ENCODE measurements at places on chromosomes 1 and 21.

GRCh38 chr1:203871114-203871880 lies 9.9 kb downstream of the SNRPE start:
- DNase-seq = no peak

- DNase-seq = no peak
Measured at GRCh38 chr1:50232336-50232735, 123.6 kb downstream of the ELAVL4 start.

GRCh38 chr1:236511735-236512418 lies 11.9 kb upstream of the LGALS8 start:
- DNase-seq = no peak

GRCh38 chr1:150060260-150060659 lies 7.3 kb upstream of the VPS45 start:
- no peak for DNase-seq

DNA sequence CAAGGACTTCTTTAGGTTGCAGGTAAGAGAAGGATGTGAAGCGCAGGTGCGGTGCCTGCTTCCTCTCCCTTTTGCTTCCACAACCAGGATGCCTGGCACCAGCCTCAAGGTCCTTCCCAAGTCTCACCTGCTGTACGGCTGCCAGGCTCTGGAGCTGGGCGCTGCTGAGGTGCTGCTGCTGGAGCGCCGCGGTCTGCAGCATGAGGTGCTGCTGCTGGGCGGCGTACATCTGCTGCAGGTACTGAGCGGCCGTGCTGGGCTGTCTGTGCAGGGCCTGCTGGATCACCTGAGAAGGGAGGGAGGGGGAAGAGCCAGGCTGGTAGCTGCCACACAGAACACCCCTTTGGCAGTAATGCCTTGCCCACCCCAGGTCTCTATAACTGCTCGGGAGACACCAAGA lies 51.3 kb upstream of the A3GALT2 start:
- no peak for DNase-seq

DNA sequence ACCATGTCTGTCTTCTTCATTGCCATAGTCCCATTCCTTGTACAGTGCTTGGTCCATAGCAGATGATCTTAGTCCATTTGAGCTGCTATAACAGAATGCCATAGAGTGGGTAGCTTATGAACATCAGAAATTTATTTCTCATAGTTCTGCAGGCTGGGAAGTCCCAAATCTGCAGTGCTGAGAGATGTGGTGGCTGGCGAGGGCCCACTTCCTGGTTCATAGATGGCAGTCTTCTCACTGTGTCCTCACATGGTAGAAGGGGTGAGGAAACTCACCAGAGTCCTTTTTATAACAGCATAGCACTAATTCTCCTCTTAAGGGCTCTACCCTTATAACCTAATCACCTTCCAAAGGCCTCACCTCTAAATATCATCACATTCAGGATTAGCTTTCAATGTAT lies 23.1 kb upstream of the RAP1A start:
- DNase-seq = no peak

DNA sequence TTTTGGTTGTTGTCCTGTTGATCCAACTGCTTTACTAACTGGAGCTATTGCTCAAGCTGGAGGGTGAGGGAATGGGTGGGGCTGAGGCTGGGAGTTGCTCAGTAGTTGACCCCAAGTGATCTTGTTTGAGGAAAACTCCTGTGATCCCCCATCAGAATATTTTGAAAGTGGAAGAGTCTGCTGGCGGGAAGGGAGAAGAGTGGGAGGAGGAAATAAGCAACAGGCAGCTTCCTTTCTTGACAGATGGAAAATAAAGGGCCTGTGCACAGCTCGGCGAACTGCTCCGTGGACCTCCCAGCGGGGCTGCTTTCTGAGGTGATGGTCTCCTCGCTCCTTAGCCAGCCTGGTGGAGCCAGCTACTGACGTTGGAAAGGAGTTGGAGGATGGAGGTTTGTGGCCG lies 199.1 kb upstream of the LMO4 start:
- DNase-seq = no peak

GRCh38 chr1:55916481-55916880 lies 662.9 kb downstream of the PLPP3 start:
- DNase-seq = no peak

DNA sequence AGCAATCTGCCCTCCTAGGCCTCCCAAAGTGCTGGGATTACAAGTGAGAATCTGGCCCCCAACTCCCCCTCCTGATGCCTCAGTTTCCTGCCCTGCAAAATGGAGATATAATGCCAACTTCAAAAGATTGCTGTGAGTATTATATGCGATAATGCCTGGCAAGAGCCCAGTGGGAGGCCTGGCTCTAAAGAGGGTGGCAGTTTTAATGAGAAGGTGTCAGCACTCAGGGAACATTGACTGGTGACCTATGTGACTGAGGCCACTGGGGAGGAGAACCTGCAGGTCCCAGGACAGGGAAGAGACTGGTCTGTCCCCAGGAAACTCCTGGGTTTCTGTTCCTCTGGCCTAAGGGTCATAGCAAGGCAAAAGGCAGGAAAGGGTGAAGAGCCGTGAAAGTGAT lies 11.0 kb downstream of the HSPG2 start:
- DNase-seq = no peak

GRCh38 chr1:222107975-222108374 lies 366.1 kb upstream of the DUSP10 start:
- no peak for DNase-seq

DNA sequence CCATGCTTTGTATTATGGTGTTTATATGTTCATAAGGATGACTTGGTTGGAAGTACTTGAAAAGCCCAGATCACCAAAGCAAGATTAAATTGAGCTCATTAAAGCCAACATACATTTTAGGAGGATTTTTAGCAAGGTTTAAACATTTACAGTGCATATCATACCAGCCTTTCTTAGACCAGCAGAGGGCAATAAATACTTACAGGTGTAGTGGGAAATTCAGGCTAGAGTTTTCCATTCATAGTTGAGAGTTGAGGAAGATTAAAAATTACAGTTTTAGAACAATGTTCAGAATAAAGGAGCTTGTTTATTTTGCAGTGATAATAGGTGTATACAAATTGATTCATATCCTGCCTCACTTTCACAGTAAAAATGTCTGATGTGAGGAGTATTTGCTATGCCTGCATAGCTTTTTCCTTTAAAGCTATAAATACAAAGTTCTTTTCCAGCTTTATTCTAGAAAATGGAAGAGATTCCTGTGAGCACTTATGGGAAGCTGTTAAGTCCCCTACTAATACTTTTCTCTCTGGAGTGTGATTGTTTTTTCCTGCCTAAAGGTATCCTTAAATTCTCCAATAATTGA lies 35.3 kb downstream of the DTL start:
- no peak for DNase-seq

DNA sequence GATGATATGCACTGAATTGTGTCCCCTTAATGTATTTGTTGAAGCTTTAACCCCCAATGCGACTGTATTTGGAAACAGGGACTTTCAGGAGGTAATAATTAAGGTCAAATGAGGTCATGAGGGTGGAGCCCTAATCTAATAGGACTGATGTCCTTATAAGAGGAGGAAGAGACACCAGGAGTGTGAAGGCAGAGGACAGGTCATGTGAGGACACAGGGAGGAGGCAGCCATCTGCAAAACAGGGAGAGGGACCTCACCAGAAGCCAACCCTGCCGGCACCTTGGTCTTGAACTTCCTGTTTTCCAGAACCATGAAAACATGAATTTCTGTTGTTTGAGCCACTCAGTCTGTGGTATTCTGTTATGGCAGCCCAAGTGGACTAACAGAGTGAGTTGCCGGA lies 15.3 kb downstream of the SYF2 start:
- DNase-seq = no peak

DNA sequence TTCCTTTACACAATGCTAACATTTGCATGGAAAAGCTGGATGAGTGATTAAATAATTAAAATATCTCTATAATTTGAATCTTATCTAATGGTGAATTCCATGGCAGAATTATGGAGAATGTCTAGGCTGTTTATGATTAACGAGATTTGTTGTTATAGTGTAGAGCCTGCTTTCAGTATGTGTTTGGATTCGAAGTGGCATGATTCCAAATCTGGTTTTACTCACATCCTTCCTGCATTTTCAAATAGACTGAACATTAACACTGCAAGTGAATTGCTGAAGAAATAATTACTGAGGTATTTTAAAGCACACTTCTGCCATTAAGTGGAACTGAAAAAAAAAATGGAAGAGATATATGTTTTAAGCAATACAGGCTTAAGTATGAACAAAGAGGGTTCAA lies 5.1 kb upstream of the NEK7 start:
- DNase-seq = no peak

DNA sequence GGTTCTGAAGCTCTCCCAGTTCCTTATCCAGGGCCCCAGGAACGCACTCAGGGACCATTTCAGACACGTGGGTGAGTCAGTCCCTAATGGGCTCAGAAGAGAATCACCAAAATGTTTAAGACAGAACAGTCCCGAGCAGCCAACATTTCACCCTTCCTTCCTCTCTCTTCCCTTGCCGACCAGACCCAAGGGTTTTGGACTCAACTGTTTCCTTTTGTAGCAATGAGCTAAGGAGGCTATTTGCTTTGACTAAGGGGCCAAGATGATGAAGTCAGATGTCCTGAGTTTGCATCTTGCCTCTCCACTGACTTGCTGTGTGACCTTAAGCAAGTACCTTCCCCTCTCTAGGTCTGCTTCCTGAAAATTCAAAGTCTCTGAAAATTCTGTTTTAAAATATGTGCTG lies 472.3 kb upstream of the VAMP3 start:
- no peak for DNase-seq

- no peak for DNase-seq
Measured at GRCh38 chr1:230430499-230430898, 4.4 kb upstream of the PGBD5 start.

DNA sequence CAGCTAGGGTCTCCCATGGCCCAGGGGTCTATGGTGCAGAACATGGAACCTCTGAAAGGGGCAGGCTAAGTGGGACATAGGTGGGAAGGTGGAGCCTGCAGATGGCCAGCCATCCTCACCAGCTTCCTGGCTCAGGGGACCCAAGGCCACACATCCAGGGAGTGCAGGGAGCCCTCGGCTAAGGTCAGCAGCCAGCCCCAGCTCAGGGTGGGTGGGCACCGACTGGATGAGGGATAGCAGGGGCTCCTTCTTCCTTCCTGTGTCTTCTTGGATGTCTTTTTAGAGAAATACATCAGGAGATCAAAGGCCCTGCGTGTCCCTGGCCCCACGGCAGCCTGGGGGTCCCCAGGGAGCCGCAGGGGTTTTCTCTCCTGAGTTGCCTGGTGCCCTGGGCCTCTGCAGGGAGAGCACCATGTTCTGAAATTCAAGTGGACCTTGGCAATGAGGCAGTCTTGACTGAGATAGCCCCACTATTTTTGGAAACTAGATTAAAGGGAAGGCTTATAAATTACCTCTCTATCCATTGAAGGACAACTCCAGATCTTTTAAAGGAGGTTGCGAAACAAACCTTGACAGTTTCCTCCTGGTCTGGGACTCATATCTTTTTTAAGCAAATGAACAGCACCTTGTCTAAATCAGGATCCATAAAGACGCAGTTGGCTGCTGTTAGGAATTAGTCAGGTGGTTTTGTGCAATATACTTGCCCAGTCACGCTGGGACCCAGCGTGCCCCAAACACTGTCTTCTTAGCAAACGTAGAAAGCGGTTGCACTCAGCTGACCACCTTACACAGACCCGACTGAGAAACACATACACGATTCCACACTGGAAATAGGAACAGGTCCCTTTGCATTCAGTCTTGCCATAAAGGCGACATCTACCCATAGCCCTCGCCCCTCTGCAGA lies 242.3 kb downstream of the TOMM20 start:
- no peak for DNase-seq

- DNase-seq = no peak
Measured at GRCh38 chr1:160222546-160222945, 17.4 kb downstream of the PEA15 start.

DNA sequence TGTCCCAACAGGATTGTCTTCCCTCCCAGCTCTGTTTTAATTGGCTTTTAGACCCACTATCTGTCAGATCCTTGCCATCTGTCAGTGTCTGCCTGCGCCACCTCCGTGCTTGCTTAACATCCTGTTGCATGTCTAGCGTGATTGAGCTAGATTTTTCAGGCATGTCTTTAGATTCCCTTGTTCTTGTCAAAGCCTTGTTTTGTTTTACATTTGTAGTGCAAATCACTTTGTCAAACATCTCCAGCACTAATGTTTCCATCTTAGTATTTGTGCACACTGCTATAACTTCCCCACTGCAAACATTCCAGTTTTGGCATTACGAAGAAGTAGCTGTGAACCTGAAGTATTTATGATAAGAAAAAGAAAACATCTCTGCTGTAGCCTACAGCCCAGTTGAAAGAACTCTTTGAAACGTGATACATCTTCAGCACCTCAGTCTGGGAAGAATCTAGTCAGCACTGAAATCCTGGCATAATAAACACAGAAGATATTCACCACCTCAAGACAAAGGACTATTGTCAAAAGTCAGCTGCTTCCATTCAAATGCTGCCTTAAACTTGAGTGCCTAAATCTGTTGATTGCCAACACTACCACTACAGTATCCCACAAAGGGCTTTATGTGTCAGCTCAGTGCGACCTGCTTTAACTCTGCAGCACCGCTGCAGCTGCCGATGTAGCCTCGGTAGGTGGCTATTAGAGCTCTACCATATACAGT lies 105.0 kb downstream of the FNBP1L start:
- no peak for DNase-seq

DNA sequence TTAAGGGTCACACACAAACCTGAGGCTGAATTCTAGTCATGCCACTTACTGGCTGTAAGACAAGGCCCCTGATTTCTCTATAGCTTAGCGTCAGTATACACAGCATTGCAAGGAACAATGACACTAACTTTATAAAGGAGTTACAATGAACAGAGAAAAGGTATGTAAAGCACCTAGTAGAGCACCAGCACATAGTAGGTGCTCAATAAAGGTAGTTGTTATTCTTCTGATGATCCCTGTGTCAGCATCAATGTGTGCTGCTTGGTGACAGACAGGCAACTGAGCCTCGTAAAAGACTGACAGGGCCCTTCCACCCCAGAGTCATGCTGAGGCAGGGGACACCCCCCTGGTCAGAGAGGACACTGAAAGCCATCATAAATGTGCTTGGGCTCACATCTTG lies 43.2 kb downstream of the GRHL3 start:
- DNase-seq = no peak

DNA sequence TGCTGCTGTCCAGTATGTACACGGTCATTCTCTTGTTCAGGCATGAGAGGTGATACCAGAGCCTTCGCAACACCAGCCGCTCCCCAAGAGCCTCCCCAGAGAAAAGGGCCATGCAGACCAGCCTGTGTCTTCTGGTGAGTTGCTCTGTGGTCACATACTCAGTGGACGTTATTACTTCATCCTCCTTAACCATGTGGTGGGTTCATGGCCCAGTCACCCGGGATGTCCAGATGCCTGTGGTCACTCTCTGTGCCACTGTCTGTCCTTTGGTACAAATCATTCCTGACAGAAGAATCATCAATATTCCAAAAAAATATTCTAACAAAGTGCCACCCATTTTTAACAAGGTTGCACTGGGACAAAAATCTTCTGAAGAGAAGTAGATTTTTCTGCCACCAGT lies 8.8 kb upstream of the ZNF124 start:
- DNase-seq = no peak

GRCh38 chr1:213050745-213051126 lies 305 bp upstream of the RPS6KC1 start:
- DNase-seq = no peak
